ENCODE measurements at places on chromosomes 3 and 15.

GRCh38 chr15:88498996-88499395 lies 31.5 kb downstream of the MRPS11 start:
- peak; percentile 37 for DNase-seq

DNA sequence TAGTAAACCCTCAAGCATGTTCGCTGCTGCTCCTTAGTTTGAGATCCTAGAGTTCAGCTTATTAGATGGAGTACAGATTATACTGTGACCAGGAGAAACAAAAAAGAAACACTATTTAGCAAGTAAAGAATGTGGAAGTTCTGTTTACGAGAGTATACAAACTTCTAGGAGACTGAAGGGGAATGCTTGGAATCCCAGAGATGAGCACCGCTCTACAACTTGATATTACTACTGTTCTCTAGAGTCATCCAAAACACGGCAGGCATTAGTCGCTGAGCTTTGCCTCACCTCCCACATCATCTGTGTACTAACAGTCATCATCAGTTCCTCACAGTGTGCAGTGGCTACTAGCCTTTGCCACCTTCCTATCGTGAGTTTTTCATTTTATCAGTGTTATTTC lies 121.4 kb upstream of the CHRM5 start:
- DNase-seq: no peak

DNA sequence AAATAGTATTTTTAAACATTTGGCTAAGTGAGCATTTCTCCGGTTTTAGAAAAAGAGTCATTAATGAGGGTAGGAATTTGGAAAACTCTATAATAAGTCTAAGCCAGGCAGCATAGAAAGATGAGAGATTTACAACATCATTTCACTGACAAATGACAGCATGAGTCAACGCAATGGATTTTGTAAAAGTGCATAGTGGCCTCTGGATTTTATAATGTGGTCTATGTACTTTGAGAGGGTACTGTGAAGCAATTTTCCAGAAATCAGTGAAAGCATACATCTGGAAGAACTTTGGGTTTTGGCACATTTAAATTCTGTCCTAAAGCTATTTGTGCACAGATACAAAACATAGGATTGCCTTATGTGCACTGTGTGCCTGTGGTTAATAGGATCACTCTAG lies 130.8 kb upstream of the CCNL1 start:
- no peak for DNase-seq

DNA sequence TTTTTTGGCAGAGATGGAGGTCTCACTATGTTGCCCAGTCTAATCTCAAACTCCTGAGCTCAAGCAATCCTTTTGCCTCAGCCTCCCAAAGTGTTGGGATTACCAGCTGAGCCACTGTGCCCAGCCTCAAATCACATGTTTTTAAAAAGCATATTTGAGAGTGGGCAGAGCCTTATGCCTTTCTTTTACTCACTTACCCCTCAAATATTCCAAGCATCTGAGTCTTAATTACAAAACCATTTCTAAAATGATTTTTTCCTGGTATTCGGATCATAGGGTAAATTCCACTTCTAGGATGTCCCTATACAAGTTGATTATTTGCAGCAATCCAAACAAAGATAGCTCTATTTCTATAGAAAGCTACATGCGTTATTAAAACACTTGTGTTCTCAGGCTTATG lies 106.1 kb downstream of the RFTN1 start:
- DNase-seq: no peak

DNA sequence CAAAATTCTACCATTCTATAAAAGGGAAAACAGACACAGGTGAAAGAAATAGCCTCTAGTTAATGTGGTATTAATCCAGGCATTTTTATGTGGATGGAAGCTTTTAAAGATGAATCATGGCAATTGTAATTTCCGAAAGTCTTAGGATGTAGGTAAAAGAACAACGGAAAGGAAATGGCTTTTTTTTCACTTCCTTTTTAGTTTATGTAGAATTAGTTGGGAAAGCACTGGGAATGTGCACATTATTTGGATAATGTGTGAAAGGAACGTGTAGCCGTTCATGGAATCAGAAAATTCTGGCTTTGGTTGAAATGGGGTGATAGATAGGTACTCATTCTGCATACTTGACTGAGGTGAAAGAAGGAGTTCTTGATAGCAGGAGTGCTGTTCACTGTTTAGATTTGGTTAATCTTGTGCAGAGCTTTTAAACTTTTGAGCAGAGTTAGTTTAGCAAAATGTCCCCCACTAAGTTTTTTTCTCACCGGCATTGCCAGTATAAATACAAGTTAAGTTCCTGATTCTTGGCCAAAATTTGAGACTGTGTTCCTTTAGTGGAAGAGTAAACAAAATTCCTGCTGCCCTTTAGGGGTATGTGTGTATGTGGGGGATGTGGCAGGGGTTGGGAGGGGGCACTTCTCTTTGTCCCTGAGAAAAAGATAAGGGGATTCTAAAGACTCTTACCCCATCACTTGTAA lies 20.2 kb upstream of the UTS2B start:
- DNase-seq: no peak

DNA sequence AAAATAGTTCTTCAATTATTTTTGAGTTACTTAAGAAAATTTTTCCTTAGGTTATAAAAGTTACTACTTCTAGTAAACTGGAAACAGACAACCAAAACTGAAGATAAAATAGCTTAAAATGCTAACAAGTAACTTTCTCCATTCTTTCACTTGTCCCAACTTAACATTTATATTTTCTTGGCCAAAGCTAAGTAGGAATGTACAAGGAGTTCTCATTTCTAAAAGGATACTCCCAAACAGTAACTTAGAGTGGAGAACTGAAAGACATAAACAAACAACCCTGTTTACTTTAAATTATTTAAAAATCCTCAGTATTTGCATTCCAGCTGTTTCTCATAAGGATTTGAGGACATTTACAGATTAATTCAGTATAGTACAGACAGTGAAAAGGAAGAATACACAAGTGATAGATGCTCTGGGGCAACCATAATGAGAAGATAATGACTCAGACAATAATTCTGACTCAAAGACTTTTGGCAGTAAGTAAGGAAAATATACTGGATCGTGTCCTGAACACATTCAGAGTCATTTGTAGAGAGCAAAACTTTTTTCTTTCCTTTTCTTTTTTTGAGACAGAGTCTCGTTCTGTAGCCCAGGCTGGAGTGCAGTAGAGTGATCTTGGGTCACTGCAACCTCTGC lies 29.2 kb upstream of the ANXA2 start:
- no peak for DNase-seq

DNA sequence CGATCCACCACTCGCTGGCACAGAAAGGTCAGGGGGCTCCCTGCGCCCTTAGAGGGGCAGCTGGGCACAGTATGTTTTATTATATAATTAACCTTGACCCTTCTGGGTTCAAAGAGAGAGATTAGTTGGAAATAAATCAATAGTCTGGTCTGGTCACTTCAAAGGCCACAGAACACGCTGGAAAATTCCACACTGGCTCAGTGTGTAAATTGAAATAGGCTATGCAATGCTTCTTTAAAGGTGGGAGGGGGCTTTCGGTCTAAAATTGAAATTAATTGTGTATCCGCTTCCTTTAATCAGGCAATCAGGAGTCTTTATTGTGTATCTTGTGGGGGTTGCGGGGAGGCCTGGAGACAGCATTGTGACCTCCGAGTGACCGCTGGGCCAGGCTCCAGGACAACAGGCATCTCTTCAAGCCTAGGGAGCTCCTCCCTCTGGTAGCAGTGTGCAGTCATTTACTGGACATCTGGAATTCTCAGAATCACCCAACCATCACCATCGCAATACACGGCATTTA lies 8.0 kb downstream of the RNU5B-1 start:
- DNase-seq: no peak

DNA sequence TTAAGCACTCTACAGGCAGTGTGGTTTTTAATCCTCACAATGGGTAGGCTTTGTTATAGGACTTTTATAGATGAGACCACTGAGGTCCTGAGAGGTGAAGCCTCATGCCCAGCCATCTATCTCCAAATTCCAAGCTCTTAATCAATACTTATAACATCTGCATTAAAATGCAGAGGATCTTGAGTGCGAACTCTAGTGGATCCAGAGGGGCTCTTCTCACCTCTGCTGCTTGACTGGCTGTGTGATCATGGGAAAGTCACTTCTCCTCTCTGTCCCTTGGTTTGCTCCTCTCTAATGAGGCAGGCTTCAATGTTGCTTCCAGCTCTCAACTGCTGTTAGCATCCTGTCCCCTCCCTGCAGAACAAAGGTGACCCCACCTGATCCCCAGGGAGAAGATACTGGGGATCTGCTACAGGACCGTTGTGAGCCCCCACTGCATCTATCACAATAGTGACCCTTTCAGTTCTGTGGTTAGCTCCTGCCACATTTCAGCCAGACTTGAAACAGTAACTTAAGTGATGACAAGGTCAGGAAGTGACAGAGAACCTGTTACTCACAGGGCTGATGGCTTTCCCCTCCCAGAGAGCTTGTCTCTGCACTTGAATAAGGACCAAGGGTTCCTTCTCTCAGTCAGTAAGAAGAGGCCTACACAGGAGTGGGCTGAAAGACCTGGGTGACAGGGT lies 1.3 kb downstream of the SLC27A2 start:
- DNase-seq: no peak

- DNase-seq: no peak
Measured at GRCh38 chr15:78915341-78916087, 29.3 kb downstream of the CTSH start.
